CD4-positive, alpha-beta T cell treated with Interleukin-6 for 4 hours (primary cell): ENCODE measurements at places on chromosomes 2 and 18.

- no peak for DNase-seq
These were observed 25.3 kb upstream of the BZW1 start for GRCh38 chr2:200786423-200786822.

GRCh38 chr2:110755491-110756078, 23.2 kb downstream of the ACOXL start:
- no peak for DNase-seq

DNA sequence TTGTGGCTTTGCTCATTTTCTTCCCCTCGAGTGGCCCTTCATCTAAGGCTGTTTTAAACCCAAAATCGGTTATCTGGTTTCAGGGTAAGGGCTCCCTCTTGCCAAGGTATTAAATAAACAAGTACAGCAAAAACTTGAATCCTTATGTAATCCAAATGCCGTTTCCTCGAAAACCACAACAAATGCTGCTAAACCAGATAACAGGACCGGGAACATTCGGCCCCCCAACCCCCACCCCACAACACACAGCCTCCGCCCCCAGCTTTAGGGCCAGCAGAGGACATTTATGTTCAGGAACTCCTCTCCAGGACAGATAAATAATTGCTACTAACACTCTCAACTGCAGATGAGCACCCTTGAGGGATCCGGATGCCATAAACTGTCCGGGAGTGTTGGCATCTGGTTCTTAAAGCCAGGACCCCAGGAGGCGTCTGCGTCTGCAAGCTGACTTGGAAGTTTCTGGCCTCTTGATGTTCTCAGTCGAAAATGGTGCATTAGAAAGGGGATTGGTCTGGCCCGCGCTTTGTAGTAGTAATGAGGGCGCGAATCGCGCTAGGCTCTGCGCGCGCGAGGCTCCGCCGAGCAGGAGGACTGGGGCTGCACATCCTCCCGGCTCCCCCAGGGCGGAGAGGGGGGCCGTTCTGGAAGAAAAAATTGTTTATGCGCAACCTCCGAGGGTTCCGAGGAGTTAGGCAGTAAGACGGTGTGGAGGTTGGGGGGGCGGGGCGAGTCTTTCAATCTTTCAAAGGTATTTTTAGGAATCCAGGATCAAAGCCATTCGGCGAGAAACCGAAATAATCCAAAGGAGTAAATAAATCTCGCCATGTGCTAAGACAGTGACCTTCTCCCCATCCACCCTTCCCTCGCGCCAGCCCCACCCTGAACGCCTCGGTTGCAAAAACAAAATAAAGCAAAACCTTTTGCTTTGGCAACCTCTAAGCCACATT, 3.9 kb upstream of the ID2 start:
- peak; percentile 33 for DNase-seq

DNA sequence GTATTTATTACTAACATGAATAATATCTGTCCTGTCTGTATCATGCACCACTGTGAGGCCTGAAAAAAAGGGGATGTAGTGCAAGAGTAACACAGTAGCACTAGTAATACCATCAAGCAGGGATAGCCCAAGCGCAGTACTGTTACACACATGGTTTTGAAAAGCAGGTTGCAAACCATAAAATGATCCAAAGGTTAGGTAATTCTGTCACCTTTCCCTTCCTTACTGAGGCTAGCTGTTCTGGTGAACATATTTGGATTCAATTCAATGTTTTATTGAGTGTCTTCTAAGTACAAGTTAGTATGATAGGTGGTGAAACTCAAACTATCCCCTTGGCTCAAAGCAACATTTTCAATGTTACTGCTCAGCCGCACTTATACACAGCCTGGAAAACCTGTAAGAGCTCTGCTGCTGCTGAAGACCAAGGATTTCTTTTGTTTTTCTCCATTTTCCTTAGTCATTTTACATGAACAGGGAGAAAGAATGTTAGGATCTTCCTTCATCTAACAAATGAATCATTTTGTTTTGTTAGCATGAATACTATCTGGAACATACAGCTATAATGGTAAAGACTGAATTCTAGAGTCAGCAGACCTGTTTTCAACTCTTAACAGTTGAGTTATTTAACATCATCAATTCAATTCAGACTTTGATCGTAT, 102.5 kb upstream of the ITPRID2 start:
- no peak for DNase-seq

GRCh38 chr2:46170026-46170425, 127.2 kb upstream of the EPAS1 start:
- DNase-seq, result no peak
